HCT116 (cell line): ENCODE measurements at places on chromosomes 1 and 21. TPM values are rescaled to one million over a fixed set of nuclear protein-coding genes. Genes with fewer than 3 reads are reported as not detected.

DNA sequence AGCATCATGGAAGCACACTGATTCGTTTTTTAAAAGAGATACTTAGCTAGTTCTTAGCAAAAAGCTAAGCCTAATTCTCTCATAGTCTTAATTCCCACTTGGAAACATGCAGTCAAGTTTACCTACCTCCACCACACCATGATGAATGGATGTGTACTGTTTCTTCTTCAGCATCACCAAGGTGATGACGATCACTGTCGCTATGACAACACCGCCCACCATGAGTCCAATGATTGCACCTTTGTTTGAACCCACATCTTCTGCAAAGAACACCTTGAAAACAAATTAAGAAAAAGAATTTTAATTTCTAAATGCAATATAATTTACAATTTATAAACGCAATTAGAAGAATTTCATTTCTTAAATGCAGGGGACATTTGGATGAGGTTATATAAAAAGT is 156.8 kb downstream of the GABPA start:
- H3K27me3 ChIP-seq = no peaks in the 10 kb centered on the region
- DNase-seq = no peak
- no peak overlapping the region for H3K4me3 ChIP-seq
- H3K27ac ChIP-seq = no peak overlapping the region
- H3K36me3 ChIP-seq = peaks cover 8% of the 10 kb centered on the region; the same call in 1 of the 2 replicates
- H3K4me1 ChIP-seq = no peaks in the 10 kb centered on the region

DNA sequence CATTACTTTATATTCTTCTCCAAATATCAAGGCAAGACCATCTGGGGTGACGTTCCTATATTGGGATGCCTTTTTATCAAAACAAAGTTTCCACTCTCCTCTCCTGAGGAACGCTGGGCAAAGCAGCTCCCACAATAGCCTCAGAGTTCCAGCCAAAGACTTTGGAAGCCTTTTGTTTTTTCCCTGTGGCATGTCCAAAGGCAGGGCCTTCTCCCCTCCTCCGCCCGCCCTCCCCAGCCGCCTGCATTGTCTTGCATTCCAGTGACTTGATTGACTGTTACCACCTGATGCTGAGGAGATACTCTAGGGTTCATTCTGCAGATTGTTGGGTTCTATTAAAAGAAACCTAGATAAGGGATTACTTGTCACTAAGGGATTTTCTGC is 43.5 kb downstream of the PROX1 start:
- no peak overlapping the region for H3K4me3 ChIP-seq
- no peak for DNase-seq

- H3K4me1 ChIP-seq = peaks cover 10% of the 10 kb centered on the region; the same call in 1 of the 2 replicates
- no peaks in the 10 kb centered on the region for H3K36me3 ChIP-seq
- no peaks in the 10 kb centered on the region for H3K27me3 ChIP-seq
- no peak overlapping the region for H3K4me3 ChIP-seq
- H3K27ac ChIP-seq = peak overlapping the region; percentile 1; the same call in 1 of the 2 replicates
Measured at GRCh38 chr1:179310291-179310690, 16.7 kb downstream of the SOAT1 start.

- no peak for DNase-seq
- no peak overlapping the region for H3K27ac ChIP-seq
- H3K27me3 ChIP-seq = no peaks in the 10 kb centered on the region
- H3K4me1 ChIP-seq = peaks cover 19% of the 10 kb centered on the region
Measured at GRCh38 chr1:1899266-1899966, 8.5 kb upstream of the GNB1 start.

DNA sequence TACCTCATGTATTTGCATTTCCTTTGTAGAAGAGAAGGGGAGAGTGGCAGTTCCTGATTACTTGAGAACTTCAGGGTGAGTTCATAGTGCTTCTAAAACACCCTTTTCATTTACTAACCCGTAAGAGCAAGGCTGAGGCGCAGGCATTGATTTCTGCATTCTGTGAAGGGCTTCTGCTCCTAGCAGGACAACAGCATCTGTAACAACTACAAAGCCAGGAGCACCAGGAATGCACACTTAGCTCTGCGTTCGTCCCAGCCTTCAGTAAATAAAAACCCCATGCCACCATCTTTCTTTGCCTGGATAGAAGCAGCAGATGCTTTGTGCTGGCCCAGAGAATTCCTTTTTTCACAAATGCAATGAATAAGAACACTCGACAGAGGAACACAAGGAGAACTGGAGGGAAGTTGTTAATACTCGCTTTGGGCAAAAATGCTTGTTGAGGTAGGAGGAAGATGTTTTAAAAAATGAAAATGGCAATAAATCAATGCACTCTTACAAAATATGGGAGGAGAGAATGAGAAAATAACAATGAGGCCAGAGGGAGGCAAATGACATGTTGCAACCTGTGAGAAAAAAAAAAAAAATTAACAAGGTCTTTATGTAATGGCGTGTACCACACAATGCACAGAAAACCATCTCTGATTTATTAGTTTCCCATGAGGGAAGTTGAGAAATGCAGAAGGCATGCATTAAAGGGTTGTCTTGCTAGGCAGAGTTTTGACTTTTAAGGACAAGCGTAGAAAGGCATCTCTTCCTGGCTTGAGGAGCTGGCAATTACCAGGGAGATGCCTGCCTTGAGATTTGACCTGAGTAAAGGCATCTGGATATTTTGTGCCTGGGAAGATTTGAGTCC is 418.8 kb downstream of the DISC1 start:
- no peaks in the 10 kb centered on the region for H3K36me3 ChIP-seq
- peaks cover 6% of the 10 kb centered on the region for H3K27me3 ChIP-seq
- H3K4me1 ChIP-seq = no peaks in the 10 kb centered on the region
- H3K4me3 ChIP-seq = no peak overlapping the region

Gene S100A12
- total RNA-seq = not detected

Gene COL6A2
- 87.0 TPM for total RNA-seq

Gene BLACAT1
- 3.9 TPM for total RNA-seq

Gene AMY2B
- 2.6 TPM for total RNA-seq

Gene RGS18
- total RNA-seq = not detected
